ENCODE measurements at places on chromosomes 3 and 15.

GRCh38 chr3:156303001-156303707 is 182.8 kb downstream of the KCNAB1 start:
- no peak for DNase-seq

GRCh38 chr3:24829629-24830229 is 335.1 kb upstream of the THRB start:
- peak; percentile 25 for DNase-seq

GRCh38 chr3:67518236-67518635 is 136.2 kb downstream of the SUCLG2 start:
- DNase-seq: no peak

GRCh38 chr3:96007650-96008195 is 806.7 kb upstream of the EPHA6 start:
- DNase-seq: no peak

DNA sequence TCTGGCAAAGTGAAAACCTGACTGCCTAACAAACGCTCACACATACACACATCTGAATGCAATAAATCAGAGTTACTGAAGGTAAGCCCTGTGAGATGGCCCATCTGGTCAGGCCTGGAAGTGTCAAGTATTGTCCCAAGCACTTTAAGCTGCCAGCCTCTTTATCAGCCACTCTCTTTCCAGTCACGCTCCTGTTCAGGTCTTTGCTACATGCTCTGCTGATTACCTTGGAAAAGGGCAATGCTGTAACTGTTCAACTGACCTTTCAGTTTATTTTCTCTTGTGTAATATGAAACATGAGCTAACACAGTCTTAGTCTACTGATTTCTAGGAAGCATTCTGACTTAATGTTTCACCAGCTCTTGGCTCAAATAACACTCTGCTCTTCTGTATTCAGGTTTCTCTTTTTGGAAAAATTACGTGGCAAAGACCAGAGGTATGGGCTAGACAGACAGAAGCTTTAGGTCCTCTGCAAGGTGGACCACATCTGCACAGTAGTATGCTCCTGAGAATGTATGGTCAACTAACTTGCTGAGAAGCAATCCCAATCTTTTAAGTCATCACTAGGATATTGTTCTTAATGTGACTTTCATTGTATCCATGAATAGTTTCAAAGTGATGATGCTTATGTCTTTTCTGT is 44.5 kb downstream of the GBE1 start:
- peak; percentile 3 for DNase-seq

DNA sequence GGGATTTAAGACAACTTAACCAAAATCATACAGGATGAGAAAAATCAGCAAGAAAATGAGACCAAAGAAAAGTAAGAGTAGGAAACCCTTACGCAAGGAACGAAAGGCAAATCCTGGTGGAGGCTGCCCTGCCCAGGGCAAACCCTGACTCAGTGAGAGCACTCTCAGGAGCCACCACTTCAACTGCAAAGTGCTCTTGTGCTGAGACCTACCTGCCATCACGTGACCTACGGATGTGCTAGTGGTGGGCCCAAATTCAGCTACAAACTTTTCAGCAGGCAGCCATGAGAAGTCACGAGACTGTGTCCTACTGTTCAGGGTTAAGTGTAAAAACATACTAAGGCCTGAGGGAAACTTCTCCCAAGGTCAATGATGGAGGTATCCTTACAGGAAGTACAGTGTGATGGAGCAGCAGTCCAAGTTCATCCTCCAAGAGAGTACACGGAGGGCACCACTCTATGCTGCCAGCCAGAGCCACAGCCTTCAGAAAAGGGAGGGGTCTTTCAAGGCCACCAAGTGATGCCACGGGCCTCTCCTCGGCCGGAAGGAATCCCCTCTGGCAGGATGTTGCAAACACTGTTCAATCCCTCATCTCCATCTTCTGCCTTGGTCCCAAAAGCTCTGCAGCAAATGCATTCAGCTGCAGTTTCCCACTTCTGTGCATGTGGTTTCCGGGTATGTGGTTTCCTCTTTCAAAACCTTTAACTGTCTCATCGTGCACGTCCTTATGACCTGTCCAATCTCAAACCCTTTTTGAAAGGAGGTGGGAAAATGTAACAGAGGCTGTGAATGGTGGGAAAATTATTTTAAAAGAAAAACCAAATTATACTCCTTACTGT is 9.5 kb downstream of the CHSY1 start:
- DNase-seq: no peak

DNA sequence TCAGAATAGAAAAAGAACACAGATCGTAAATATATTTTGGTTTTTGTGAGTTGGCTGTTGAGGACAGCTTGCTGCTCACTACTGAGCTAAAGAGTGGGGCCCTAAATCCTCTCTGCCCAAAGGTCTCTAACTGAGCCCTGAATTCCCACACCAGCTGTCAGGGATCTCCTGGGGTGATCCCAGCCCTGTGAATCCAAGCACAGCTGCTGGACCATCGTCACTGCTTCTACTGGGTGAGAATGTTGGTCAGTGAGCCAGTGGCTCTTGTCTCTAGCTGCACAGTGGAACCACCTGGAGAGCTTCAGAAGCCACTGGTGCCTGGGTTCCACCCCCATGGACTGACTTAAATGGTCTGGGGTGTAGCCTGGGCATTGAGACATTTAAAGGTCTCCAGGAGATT is 90.5 kb upstream of the IL12A start:
- no peak for DNase-seq

- peak; percentile 37 for DNase-seq
Measured at GRCh38 chr3:126124148-126124868, 40.4 kb upstream of the SLC41A3 start.

DNA sequence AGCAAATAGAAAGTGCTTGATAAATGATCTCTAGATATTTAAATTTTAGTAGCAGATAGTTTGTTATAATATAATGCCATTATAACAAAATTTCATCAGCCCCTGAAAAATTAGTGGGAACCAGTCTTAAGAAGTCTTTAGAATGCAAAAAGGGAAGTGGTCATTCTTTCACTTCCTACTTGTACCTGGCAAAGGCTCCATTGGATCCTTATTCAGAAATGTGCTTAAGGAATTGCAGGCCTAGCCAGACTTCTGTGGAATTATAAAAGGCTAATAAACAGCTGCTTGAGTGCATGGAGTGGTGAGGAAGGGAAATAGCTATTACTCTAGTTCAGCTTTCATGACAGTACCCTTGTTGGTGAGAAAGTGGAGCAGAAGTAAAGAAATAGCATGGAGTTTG is 24.2 kb downstream of the PPM1L start:
- no peak for DNase-seq

GRCh38 chr3:141080431-141080830 is 29.3 kb downstream of the SPSB4 start:
- DNase-seq: no peak

DNA sequence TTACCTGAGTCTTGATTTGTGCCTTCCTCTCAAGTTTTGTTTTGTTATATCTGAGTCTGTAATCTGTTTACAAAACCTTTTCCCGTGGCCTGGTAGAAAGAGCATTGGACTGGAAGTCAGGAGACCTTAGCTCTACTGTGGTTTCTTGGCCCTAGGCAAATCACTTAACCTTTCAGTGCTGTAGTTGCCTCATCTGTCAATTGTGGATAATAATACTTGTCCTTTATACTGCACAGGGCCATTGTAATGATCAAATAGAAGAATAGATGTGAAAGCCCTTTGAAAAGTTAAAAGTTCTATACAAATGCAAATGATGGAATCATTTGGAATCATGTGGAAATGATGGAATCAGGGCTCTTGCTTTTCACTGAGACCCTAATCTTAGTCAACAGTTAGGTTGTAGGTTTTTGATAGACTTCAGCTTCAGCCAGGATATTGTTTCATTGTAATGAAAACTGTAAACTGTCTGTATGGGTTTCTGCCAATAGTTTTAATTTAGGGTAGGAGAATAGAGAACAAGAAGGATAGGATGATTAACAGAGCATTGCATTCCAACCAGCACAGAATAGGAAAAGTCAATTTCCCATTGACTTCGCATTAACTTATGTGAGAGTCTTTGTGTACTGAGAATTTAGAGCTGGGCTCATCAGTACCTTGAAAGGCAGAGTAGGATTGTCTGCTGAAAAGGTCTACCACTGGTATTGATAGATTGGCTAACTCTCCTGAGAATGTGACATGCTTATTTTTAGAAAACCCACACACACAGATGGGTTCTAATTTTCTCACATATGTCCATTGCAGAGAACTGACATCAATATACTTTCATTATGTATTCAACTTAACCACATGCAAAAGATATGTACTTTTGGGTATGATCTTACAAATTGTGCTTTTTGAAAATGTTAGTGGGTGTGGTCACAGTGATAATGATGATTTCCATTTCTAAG is 21.8 kb downstream of the MAP2K5 start:
- no peak for DNase-seq

GRCh38 chr3:187212196-187212545 is 14.9 kb downstream of the RTP1 start:
- no peak for DNase-seq

DNA sequence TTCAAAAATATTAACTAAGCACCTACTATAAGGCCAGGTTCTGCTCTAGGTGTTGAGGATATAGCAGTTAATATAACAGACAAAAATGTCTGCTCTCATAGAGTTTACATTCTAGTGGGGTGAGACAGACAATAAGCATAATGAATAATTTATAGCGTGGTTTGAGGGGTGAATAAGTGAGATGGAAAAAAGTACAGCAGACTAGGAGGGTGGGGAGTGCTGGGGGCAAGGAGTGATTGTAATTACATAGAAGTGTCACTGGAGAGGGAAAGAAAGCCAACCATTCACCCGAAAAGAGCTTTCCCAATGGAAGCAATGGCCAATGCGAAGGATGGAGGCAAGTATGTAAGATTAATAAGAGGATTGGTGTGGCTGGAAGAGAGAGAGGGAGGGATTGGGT is 552.9 kb upstream of the KCNMB2 start:
- no peak for DNase-seq

DNA sequence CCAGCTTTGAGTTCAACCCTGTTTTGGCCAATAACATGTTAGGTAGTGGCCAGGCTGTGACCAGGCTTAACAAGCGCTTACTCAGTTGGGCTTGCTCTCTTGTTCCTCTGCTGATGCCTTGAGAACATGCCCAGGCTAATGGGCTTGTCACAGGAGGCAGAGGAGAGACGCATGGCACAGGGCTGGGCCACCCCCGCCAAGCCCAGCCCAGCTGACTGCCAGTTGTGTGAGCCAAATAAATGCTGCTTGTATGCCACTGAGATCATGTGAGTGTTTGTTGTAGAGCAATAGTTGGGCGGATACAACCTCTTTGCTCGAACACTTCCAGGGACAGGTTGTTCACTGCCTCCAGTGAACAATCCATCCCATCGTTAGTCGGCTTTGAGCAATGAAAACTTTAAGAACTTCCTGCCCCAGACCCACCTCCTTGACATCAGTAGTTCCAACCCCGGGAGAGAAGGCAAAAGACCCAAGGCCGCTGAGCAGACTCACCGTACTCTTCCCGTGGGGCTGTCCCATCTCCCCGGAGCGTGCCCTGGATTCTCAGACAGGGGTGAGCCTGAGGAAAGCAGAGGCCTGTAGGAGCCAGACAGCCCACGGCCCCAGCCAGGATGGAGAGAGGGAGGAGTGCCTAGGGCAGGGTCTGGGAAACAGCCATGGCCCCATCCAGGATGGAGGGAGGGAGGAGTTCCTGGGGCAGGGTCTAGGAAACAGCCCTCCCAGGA is 4.1 kb downstream of the PLA2G4F start:
- DNase-seq: no peak

GRCh38 chr15:45873781-45874180 is 239.0 kb downstream of the SQOR start:
- no peak for DNase-seq

DNA sequence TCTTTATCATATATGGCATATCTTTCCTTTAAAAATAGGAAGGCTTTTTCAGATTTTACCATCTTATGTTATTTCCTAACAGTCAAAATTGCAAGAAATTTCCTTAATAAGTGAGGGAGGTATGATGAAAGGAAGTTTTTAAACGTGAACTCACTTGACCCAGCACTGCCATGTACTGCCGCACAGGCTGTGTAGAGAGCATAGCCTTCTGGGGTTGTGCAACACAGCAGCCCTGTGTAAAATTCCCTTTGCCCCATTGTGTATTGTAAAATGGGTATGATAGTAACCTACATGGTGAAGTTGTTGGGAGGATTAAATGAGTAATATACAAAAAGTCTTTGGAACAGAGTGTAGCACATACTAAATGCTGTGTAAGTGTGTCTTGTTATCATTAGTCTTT is 78.6 kb downstream of the PEX5L start:
- no peak for DNase-seq

GRCh38 chr3:171198781-171199472 is 172.4 kb upstream of the SLC2A2 start:
- peak; percentile 53 for DNase-seq

DNA sequence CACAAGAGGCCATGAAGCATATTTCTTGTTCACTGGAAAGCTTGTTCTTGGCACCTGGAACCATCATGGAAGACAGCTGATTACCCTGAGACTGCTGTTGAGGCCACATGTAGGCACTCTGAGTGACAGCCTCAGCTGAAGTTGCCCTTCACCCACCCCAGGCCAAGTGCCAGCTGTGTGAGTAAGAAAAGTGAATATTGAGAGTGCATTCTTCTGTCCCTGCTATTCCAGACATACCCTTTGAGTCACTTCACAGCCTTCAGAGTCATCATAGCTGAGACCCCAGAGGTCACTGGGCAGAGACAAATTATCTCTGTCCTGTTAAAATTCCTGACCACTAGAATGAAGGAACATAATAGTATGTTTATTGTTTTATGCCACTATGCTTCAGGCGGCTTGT is 79.6 kb downstream of the NFKBIZ start:
- no peak for DNase-seq

DNA sequence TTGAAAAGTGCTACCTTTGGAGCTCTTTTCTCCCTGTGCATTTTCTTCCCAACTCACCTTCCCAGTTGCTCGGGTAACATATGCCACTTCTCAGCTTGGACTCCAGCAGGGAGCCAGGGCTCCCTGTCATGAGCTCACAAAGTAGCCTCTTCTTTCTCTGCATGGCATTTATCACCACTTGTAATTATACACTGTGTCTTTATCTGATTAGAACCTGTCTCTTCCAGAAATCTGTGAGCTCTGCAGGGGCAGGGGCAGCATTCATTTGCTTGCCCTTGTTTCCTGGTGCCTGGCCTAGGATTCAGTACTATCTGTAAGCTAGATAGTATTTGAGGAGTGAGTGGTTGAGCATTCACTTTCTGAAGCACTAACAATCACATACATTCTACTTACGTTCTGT is 100.9 kb downstream of the CLSTN2 start:
- peak; percentile 91 for DNase-seq

DNA sequence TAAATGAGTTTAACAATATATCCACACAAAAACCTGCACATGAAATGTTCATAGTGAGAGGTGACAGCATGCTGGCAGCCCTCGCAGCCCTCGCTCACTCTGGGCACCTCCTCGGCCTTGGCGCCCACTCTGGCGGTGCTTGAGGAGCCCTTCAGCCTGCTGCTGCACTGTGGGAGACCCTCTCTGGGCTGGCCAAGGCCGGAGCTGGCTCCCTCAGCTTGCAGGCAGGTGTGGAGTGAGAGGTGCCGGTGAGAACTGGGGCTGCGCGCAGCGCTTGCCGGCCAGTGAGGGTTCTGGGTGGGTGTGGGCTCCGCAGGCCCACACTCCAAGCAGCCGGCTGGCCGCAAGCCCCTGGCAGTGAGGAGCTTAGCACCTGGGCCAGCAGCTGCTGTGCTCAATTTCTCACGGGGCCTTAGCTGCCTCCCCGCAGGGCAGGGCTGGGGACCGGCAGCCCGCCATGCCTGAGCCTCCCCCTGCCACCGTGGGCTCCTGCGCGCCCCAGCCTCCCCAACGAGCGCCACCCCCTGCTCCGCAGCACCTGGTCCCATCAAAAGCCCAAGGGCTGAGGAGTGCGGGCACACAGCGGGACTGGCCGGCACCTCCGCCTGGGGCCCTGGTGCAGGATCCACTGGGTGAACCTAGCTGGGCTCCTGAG is 3.4 kb downstream of the CCDC13 start:
- DNase-seq: no peak
